GOT3 (cell line): ENCODE measurements at places on chromosomes 2 and 18.

- DNase-seq, result no peak
These were observed 101.5 kb downstream of the ALPK2 start for GRCh38 chr18:58527285-58527951.

DNA sequence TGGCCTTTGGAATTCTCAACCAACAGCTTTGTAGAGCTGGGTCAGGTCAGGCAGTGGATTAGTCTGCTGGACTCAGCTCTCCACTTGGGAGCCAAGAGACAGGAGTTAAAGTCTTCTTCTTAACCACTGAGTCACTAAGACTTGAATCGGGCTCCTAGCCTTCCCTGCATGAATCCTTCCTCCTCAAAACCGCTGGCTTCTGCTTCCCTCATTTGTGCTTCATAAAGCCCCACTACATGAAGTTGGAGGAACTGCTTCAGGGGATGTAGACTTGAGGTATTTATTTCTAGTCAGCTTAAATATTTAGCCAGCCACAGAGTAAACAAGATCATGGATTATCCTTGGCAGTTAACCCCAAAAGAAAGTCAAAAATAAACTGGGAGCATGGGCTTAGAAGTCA, 536.3 kb upstream of the TNP1 start:
- DNase-seq, result no peak

GRCh38 chr2:223366566-223366965, 235.6 kb downstream of the SCG2 start:
- no peak for DNase-seq

- no peak for DNase-seq
These were observed 65.8 kb downstream of the RBMS1 start for GRCh38 chr2:160427629-160428404.

GRCh38 chr2:75424936-75425619, 135.7 kb downstream of the EVA1A start:
- no peak for DNase-seq

GRCh38 chr18:1253827-1254226, 349.2 kb downstream of the ADCYAP1 start:
- DNase-seq, result no peak

- DNase-seq, result no peak
These were observed 13.3 kb downstream of the RAB11FIP5 start for GRCh38 chr2:73099486-73099885.

GRCh38 chr2:158079672-158080071, 22.0 kb upstream of the UPP2 start:
- DNase-seq, result no peak

GRCh38 chr18:71471963-71472725, 1072.0 kb downstream of the CBLN2 start:
- no peak for DNase-seq

GRCh38 chr2:54709336-54709809, 14.1 kb upstream of the EML6 start:
- no peak for DNase-seq

DNA sequence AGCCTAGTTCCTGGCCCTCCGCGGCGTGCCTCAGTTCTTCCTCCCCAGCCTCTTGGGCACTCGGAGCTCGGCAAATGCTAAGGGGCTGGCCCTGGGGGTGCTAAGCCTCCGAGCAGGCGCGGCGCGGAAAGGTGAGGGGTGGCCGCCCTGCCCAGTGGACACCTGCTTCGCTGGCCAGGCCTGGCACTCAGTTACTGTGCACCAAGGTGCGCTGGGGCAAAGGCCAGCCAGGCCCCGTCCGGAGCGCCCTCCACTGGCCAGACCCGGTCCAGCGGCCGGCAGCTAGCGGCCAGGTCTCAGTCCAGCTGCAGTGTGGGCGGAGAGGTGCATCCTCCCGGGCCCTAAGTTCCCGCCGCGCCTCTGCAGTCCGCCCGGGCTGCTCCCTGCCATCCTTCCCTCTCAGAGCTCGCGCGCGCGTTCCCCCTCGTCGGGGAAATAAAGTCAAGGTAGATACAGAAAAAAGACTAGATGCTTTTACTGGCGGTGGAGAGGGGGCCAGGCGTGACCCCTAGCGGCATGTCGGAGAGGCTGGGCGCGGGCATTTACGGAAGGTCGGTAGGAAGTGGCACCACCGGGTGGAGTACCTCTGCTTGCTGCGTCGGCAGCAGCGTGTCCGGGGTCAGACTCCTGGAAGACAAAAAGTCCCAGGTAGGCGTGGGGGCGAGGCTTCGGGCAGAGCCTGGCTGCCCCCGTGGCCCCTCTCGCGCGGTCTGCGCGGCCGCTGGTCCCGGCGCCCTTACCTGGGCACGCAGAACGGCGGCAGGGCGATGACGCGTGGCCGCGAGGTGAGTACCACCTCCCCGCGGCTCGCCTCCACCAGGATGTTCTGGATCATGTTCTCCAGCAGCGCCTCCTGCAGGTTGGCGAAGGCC, 9.4 kb upstream of the CRYBA2 start:
- DNase-seq, result no peak

GRCh38 chr18:74277296-74277695, 14.5 kb downstream of the CYB5A start:
- DNase-seq, result no peak

DNA sequence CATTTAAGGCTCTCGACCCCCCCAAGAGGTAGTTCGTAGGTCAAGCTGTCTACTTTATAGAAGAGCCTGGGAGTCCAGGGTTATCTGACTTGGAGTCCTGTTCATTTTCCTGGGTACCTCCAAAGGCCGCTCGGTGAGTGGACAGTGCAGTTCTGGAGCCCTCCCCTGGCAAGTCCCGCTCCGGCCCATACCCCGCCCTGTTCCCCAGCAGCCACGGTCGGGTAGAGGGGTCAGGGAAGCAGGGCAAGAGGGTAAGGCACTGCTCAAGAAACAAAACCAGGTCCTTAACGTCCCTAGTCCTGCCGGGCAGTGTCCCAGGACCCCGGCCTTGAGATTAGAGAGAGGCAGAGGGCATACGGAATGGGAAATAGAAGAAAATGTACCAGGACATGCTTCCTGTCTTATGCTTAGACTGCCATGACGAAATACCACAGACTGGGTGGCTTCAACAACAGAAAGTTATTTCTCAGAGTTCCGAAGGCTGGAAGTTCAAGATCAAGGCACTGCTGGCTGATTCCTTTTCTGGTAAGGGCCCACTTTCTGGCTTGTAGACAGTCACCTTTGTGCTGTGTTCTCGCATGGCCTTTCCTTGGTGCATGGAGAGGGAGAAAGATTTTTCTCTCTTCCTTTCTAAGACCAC, 5.4 kb upstream of the HPCAL1 start:
- no peak for DNase-seq

GRCh38 chr2:33272001-33272400, 204.4 kb upstream of the RASGRP3 start:
- no peak for DNase-seq

GRCh38 chr2:73163483-73164367, 38.6 kb upstream of the NOTO start:
- DNase-seq, result peak; percentile 30

DNA sequence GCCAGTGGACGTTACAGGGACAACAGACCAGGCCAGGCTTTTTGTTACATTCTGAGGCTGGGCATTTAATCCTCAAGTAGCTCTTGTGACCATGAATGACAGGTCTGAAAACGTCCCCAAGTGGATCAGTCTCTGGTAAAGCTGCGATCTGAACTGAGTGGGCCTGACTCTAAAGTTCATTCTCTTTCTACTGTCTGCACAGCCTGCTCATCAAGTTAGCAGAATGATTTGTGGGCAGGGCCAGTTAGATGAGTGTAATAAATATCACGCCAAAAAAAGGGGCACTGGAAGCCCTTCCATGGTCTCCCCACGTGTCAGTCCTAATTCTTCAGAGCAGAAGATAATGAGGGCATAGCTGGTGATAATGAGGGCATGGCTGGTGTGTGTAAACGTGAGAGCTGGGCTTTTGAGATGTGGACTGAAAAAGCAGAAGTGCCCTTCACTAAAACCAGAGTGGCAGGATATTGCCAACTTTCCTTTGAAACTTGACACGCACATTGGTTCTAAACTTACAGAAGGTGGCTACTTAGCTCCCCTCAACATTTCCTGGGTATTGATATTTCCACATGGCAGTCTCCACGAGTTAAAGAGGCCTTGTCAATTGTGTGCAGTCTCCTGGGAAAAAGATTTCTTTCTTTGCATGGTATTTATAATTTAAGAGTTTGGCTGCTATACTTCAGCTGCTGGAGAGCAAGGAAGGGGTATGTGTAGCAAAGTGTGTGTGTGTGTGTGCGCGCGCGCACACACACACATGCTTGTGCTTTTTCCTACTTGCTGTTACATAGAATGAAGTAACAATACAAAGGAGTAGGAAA, 72.7 kb upstream of the LYPD6B start:
- DNase-seq, result no peak

GRCh38 chr2:99072551-99072950, 69.0 kb upstream of the C2orf15 start:
- DNase-seq, result no peak

GRCh38 chr18:56973487-56973886, 173.4 kb upstream of the BOD1L2 start:
- no peak for DNase-seq

DNA sequence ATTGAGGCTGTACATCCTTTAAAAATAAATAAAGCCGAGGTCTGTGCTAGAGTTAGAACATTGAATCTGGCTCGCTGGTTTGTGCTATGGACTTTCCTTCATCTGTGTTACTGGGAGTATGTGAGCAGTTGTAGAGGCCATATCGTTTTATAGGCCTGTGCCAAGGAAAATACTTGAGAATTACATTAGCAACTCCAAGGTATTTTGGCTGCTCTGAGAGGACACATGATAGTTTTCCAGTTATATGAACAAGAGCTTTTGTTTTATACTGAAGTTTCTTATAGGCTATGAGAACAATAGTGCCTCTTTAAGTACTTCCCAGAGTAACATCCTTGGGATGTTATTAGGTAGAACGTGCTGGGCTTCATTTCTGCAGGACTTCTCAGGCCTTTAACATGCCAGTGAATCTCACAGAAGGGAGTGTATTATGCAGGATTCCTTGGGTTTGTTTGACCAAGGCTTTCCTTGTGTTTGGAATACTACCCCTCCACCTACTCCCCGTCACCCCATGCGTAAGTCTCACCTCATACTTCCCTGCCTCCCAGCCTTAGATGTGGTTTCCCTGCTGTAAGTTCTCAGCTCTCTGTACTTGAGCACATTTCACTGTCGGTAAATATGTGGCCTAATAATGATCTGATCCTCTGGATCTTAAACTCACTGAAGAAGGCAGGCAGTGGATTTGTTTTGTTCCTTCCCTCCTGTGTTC, 21.0 kb downstream of the TCF7L1 start:
- DNase-seq, result no peak

- DNase-seq, result no peak
These were observed 13.3 kb upstream of the C18orf32 start for GRCh38 chr18:49500201-49500921.

DNA sequence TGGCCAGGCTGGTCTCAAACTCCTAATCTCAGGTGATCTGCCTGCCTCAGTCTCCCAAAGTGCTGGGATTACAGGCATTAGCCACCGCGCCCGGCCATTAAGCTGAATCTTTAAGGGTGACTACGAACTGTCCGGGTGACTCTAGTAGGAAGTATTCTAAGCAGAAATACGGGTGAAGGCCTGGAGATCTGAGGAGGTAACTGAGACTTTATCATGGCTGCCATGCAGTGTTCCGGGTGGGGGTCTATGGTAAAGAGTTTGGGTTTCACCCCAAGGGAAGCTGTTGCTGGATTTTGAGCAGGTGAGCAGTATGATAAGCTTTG, 20.1 kb upstream of the ROCK2 start:
- no peak for DNase-seq

DNA sequence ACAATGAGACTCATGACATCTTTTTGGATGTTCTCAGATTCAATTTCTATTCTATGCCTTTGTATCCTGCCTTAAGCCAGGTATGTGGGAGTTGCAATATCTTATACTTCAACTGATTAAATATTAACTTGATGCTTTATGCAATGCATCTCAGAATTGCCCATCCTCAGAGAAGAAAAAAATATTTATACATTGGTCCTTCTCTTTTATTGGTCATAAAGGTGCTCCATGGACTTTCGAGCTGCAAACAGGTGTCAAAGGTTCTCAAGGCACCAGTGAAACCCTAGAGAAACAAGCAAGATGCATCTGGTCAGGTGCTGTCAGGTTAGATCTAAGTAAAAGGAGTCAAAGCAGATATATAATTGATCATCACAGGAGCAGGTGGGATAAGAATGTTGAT, 690.5 kb downstream of the PLCL1 start:
- DNase-seq, result no peak

- DNase-seq, result no peak
These were observed 31.3 kb upstream of the SSB start for GRCh38 chr2:169767243-169767888.

- no peak for DNase-seq
These were observed 68.4 kb upstream of the CDCA7 start for GRCh38 chr2:173286153-173286809.

- DNase-seq, result no peak
These were observed 212.0 kb downstream of the TGIF1 start for GRCh38 chr18:3661989-3662388.

DNA sequence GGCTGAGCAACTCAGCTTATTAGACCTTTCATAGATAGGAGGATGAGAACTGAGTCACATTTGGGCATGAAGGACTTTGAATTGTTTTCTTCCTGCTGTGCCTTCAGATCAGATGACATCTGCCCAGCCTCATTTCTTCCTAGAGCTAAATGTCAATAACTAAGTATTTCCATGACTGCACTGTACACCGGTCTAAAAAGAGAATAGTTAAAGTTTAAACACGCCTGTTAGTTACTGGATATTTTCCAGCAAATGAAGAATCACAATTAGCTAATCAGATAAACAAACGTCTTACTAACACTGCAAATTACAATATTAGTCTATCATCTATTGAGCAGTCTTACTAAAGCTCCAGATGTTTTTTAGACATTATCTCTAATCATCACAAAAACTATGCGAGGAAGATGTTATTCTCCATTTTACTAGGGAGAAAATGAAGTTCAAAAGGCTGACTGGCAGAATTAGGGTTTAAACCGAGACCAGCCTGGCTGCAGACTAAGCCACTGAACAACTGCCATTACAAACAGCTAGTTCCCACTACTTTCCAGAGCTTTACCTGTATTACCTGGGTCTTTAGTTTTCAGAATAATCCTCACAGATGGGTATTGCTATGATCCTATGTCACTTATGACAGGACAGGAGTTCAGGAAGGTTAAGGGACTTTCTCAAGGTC, 69.4 kb upstream of the ZNF397 start:
- DNase-seq, result no peak

GRCh38 chr2:73291461-73292315, 1.7 kb downstream of the EGR4 start:
- no peak for DNase-seq

- no peak for DNase-seq
These were observed 5.4 kb upstream of the FAM124B start for GRCh38 chr2:224407241-224407701.
